ENCODE measurements at places on chromosomes 7 and 10.

DNA sequence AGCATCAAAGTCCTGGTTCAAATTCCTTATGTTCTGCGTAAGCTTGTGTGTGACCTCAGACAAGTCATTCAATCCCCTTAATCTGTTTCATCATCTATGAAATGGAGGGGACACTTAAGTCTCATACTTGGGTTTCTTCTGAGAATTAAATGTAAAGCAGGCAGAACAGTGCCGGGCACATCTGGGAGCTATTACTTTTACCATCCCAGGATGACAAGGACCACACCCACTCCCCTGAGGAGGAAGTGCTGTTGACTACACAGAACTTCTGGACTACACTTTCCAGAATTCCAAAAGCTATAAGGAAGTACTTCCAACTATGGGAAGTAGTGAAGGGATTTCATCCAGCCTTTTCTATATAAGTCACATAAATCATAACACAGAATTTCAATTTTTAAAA lies 294.9 kb downstream of the IPMK start:
- no peak for DNase-seq

GRCh38 chr10:17703706-17704105 lies 48.3 kb upstream of the TMEM236 start:
- DNase-seq: no peak

GRCh38 chr7:53541475-53541874 lies 506.0 kb downstream of the POM121L12 start:
- no peak for DNase-seq

DNA sequence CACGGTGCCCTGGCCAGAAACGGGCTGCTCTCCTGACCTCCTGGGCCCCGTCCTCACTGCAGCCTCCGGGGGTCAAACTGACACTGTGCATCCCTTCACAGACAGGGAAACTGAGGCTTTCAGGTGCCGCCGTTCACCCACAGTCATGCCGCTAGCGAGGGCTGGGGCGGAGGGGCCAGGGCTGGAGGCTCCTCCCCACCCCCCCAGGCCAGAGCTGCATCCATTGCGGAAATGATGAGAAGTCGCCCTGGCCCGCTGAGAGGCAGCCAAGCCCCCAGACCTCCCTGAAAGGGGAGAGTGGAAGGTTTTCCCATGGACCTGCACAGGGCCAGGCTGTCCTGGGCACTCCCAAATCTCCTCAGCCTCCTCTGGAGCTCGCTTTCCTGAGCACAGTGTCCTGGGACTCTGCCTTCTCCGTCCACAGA lies 16.5 kb upstream of the INPP5A start:
- DNase-seq: no peak

DNA sequence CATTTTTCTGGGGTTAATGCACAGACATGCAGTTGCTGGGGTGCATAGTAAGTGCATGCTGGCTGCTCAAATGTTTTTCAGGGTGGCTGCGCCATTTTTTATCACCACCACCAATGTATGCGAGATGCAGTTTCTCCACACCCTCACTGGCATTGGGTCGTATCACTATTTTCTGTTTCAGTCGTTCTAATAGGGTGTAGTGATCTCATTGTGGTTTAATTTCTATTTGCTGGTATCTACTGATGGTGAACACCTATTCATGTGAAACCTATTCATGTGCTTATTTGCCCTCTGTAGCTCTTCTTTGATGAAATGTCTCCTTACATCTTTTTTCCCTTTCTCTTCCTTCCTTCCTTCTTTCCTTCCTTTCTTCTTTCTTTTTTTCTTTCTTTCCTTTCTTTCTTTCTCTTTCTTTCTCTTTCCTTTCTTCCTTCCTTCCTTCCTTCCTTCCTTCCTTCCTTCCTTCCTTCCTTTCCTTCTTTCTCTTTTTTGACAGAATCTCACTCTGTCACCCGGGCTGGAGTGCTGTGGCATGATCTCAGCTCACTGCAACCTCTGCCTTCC lies 84.3 kb downstream of the ELFN1 start:
- no peak for DNase-seq

DNA sequence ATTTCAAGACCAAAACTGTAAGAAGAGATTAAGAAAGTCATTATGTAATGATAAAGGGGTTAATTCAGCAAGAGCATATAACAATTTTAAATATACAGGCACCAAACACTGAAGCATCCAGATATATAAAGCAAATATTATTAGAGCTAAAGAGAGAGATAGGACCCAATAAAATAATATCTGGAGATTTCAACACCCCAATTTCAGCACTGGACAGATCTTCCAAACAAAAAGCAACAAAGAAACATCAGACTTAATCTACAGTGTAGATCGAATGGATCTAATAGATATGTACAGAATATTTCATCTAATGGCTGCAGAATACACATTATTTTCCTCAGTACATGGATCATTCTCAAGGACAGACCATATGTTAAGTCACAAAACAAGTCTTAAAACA lies 151.3 kb downstream of the COBL start:
- no peak for DNase-seq

GRCh38 chr10:53977267-53977666 lies 823.8 kb downstream of the PCDH15 start:
- DNase-seq: no peak

GRCh38 chr10:130179640-130180039 lies 43.4 kb downstream of the GLRX3 start:
- no peak for DNase-seq

DNA sequence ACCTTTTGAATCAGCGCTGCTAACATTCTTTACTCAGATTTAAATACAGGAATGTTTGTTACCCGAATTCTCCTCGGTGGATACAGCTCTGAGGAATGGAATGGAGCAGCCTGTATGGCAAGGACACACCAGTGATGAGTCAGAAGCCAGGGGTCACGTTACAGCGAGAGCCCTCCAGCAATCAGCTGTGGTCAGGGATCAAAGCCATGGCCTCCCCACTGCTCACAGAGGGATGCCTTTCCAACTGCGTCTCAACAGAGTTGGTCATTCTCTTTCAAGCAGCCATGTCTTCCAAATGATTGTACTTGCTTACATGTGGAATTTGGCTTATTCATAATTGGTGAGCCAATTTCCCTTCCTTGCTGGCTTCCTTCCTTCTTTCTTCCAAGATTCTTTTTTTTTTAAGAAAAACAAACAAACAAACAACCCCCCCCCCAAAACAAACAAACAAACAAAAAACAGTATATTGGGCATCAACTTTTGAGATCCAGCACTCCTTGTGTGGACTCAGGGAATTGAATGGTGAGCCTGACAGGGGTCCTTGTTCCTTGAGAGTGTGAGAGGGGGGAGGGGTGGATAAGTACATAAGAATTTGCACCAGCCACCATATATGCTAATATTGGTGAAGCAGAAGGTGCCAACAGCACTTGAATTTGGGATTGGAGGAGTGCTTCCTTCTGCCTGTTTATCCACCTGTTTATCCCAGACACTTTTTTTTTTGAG lies 100.2 kb downstream of the ATXN7L1 start:
- no peak for DNase-seq

DNA sequence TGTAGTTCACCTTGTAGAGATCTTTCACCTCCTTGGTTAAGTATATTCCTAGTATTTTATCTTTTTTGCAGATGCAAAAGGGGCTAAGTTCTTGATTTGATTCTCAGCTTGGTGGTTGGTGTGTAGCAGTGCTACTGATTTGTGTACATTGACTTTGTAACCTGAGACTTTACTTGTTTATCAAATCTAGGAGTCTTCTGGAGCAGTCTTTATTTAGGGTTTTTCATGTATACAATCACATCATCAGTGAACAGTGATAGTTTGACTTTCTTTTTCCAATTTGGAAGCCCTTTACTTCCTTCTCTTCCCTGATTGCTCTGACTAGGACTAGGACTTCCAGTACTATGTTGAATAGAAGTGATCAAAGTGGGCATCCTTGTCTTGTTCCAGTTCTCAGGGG lies 33.8 kb downstream of the GPR22 start:
- no peak for DNase-seq

GRCh38 chr7:121323515-121324302 lies 5.1 kb upstream of the WNT16 start:
- no peak for DNase-seq

DNA sequence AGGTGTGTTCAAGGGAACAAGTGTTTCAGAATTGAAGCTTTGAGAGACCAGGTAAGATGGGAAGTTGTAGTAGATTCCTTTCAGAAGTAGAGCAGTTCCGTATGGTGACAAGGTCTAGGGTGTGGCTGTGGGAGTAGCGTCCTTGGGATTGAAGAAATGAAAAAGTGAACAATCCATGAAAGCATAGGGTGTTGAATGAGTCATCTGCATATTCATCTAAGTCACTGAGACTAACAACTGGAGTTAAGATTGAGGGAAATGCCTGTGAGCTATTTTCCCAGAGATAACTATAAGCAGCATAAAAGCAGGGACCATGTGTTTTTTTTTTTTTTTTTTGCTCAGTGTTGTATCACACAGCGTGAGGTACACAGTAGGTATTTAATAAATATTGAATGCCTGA lies 134.8 kb downstream of the PHTF2 start:
- DNase-seq: no peak

DNA sequence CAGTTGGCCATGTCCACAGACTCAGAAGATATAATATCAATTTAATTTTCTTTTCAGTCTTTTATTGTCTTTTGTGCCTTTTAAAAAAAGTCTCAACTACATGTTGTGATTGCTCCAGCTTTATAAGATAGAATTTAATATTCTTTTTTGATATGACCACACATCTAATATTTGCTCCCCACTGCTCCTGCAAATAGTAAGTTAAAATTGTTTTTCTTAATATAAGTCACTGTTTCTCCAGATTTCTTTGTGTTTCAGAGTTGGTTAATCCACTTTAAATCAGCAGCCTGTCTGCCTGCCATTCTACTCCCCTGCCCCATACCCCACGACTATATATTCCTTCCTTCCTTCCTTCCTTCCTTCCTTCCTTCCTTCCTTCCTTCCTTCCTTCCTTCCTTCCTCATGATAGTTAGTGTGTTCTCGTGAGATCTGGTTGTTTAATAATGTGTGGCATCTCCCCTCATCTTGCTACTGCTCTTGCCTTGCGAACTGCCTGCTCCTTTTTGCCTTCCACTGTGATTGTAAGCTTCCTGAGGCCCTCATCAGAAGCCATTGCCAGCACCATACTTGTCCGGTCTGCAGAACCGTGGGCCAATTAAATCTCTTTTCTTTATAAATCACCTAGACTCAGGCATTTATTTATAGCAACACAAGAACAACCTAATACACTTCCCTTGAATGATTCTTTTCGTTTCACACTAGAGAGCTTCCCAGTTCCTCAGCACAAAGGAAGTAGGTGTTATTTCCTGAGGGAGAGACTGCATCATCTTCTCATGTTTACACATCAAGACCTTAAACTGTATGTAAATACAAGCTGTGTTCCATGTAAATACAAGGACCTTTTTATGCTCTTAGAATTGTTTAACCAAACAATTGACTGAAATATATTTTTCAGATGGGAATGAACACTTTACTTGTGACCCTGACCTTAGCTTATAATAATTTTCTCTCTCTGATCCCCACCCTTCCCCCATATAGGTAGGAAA lies 24.5 kb downstream of the TAS2R16 start:
- no peak for DNase-seq

DNA sequence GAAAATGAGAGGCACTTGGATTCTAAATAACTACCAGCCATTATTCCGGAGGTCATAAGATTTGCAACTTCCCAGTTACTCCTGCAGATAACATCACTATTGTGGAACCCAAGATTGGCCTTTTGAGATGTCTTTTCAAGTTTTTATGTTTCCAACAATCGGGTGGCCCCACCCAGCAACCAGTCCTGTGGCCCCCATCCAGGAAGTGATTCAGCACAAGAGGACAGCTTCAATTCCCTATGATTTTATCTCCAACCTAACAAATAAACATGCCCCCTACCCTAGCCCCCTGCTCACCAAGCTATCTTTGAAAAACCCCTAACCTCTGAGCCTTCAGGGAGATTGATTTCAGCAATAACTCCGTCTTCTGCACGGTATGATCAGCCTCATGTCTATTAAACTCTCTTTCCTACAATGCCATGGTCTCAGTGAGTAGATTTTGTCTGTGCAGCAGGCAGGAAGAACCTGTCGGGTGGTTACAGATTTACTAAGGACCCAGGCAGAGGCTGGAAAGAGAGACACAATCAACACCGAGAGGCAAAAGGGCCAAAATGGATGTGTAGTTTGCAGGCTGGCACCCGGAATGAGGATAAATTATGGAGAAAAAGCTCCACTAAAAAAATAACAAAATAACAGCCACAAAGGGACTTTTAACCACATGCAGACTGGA lies 83.9 kb upstream of the UNC5B start:
- DNase-seq: no peak

GRCh38 chr7:50352282-50352681 lies 47.8 kb downstream of the IKZF1 start:
- DNase-seq: no peak

GRCh38 chr7:132226046-132226956 lies 350.0 kb downstream of the PLXNA4 start:
- DNase-seq: no peak

DNA sequence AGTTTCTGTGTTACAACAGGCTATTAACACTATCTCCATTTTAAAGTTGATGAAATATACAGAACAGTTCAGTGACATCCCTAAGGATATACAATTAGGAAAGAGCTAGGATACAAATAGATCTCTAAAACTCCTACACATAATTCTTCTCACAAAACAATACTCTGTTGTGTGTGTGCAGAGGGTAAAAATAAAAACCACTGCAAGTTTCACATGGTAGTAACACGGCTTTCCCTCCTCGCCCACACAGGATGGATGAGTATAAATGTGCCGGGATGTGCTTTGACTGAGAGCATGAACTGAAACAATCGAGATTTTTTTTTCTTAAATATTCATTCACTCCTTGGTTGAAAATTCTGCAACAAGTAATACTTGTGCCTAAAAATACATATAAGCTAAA lies 131.5 kb upstream of the C1QL3 start:
- no peak for DNase-seq

DNA sequence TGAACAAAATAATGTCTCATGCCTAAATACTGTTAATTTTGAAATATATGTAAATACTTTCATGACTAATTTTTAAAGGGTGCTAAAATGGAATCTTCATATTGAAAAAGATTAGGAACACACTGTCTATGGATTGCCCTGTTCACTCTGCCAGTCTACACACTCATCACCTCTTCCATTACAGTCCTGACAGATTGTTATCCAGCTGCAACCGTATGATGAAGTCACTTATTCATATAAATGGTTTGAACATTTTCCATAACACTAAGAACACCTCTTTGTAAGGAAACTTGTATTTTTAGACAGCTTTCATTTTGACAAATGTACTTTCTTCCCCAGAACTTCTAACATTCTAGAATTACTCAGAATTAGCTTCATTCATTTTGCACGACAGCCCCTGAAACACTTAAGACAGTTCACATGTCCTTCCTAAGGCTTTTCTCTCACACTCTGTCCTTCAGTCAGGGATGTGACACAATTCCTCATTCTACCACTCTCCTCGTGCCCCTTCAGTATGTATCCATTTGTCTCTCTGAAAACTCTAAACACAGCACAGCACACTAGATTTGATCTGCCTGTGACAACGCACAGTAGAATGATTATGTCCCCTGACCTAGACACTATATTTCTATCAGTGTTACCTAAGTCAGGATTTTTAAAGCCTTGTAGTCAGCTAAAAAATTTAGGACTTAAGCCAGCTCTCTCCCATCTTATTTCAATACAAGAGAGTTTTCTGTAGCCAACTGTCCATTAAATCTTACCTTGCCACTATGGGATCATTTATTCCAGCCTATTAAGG lies 71.9 kb downstream of the ORC5 start:
- no peak for DNase-seq

- DNase-seq: no peak
These were observed 8.6 kb downstream of the ZSCAN25 start for GRCh38 chr7:99625321-99625720.

GRCh38 chr7:119665796-119666195 lies 607.2 kb upstream of the KCND2 start:
- no peak for DNase-seq

- DNase-seq: no peak
These were observed 12.0 kb upstream of the MARVELD1 start for GRCh38 chr10:97701438-97702069.
